Stimulated activated CD8-positive, alpha-beta memory T cell treated with anti-CD3 and anti-CD28 coated beads, Interleukin-2, amount 100 ng/mL, for 48 hours (primary cell): ENCODE measurements at places on chromosomes 2 and 18.

DNA sequence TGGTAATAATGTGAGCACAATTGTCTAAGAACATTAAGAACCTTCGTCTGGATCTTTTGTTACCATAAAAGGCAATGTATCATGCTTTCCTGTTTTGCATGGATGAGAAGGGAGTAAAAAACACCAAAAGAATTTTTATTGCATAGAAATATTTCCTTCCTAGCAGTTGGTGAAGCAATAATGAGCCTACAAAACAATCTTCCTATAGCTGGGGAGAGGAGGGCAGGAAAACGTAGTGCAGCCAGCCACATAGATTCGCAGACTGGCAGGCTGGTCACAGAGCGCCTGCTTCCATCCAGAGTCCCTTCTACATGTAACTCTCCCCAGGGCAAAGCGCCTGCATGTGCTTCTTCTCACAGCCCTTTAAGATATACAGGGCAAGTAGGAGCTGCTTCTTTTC, 190.4 kb downstream of the BABAM2 start:
- DNase-seq: no peak

DNA sequence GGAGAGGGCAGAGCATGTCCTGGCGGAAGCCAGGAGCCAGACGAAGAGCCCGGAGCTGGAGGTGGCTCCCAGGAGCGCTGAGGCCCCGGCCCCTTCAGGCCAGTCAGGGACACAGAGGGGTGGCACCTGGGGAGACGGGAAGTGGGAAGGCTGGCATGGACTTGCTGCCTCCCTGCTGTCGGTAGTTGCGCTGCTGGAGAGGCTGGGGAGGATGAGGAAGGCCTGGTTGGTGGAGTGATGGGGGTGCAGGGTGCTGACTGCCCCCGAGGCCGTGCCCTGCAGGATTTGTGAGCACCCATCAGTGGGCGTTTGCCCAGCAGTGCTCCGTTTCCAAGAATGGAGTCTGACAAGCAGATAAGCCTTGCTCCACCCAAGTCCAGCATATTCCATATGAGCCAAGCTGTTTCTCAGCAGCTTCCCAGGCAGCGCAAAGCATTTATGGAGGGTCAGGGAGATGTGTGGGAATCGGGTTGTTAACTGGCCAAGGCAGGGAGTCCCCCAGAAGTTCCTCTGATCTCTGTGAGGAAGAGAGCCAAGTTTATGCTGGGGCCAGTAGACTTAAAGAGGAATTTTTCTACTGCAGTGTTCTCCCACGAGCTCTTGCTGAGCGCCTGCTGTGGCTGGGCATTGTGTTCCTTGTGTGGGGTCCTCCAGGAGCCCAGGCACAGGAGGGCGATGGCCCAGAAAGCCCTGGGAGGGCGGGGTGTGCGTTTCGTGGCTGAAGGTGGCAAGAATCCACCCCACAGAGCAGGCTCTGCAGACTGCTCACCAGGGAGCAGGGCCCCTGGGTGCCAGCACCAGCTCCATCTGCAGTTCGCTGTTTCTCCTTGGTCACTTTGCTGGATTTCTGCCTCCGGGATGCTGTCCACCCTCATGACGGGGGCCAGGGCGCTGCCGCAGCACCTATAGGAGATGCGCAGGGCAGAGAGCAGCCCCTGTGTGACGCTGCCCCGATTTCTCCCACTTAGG, 250.2 kb downstream of the ALPK2 start:
- DNase-seq: no peak

- no peak for DNase-seq
Observed at GRCh38 chr2:70977605-70978205, 725 bp upstream of the ANKRD53 start.

- no peak for DNase-seq
Observed at GRCh38 chr2:239765911-239766310, 259.2 kb downstream of the NDUFA10 start.

DNA sequence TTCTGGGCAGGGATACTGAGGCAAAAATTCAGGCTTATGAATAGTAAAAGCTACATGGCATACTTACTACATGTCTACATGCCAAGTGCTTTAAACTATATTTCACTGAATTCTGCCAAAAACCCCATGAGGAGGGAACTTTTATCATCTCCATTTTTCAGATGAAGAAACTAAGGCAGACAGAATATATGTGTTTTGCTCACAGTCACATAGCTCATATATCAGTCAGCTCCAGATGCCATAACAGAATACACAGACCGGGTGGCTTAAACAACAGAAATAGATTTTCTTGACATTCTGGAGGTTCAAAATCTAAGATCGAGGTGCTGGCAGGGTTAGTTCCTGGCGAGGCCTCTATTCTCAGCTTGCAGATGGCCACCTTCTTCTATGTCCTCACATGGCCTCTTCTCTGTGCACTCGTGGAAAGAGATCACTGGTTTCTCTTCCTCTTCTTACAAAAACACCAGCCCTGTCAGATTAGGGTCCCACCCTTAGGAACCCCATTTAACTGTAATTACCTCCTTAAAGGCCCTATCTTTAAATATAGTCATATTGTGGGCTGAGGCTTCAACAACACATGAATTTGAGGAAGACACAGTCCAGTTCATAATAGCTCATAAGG, 27.1 kb upstream of the CREB1 start:
- DNase-seq: no peak

- no peak for DNase-seq
Observed at GRCh38 chr2:44933434-44933951, 8.0 kb upstream of the SIX3 start.

GRCh38 chr2:130251873-130252620, 53.8 kb upstream of the TUBA3E start:
- no peak for DNase-seq
